ENCODE measurements at places on chromosomes 11 and 22.
A peak's percentile ranks its signal among the peaks of the same experiment; 100 is the strongest.

DNA sequence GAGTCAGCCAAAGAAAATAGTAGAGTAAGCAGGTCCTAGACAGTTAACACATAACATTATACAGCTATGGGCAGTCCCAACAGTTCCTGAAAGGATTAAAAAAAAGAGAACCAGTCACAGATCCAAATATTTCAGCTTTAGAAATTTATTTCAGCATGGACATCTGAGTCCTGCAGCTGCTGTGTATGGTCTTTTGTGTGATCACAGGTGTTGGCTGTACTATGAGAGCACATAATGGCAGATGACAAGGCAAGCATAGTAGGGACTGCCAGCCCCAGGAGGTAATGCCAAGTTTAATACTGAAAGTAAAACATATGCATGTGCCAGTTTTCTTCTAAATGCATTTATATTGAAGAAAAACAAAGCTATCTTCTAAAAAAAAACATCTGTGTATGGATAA lies 158.1 kb downstream of the GRIA4 start:
- no peak for DNase-seq

DNA sequence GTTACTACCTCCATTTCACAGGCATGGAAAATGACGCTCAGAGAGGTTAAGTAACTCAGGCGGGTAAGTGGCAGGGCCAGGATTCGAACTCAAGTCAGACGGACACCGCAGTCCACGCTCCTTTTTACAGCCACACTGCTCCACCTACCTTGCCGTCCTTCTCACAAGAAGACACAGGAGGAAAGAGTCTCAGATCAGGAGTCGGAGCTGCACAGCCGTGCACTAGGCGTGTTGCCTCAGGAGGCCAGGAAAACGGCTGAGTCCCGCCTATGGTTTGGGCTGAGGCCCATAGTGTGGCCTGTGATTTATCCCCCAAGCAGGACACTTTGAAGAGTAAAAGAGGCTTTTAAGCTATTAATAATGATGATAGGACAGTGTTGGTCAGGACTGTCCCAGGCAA lies 44.7 kb upstream of the CD5 start:
- no peak for DNase-seq

DNA sequence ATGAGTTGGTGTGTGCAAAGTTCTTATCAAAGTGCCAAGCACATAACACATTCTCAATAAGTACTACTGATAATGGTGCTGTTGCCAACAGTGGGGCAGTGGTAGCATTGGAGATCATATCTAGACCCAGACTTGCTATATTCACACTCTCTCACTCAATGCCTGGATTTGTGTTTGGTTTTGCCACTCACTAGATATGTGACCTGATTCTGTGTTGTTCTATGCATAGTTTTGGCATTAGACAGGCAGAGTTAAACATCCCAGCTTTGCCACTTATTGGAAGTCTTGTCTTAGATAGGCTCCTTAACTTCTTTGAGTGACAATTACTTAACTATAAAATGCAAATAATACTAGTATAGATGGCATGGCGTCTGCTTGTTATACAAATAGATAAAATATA lies 642.6 kb upstream of the CCDC179 start:
- no peak for DNase-seq

GRCh38 chr11:587546-587945 lies 11.3 kb downstream of the PHRF1 start:
- DNase-seq = no peak

DNA sequence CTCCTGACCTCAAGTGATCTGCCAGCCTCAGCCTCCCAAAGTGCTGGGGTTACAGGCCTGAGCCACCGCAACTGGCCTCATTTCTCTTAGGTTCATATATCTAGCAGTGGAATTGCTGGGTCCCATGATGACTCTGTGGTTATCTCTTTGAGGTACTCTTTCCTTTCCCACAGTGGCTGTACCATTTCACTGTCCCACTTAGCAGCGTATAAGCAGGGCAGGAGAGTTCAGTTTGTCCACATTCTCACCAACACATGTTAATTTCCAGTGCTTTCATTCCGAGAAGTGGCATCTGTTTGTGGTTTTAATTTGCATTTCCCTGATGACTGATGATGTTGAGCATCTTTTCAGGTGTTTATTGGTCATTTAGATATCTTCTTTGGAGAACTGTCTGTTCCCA lies 16.4 kb downstream of the PRR5 start:
- DNase-seq = no peak

DNA sequence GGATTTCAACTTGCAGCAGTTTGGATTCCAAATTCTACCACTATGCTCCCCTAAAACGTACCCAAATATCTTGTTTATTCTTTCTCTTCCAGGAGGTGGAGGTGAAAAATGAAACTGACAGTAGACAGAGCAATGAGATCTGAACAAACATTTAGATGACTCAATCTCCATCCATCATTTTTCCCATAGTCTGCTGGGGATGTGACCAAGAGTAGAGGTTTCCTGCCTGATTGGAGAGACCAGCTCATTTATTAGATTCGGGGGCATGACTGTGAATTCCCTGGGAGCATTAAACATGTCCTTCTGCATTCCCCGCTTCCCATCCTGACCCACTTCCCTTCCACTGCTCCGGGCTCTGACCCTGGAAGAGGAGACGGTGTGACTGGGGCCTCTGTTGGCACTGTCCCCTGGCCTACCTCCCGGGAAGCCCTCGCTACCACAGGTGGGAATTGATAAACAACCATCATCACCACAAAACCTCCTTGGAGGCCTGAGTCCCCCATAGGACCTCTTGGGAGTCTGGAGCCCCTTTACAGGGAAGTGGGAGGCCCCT lies 20.3 kb downstream of the DKK3 start:
- DNase-seq = no peak

GRCh38 chr22:44842417-44842816 lies 90.0 kb downstream of the ARHGAP8 start:
- DNase-seq = no peak

DNA sequence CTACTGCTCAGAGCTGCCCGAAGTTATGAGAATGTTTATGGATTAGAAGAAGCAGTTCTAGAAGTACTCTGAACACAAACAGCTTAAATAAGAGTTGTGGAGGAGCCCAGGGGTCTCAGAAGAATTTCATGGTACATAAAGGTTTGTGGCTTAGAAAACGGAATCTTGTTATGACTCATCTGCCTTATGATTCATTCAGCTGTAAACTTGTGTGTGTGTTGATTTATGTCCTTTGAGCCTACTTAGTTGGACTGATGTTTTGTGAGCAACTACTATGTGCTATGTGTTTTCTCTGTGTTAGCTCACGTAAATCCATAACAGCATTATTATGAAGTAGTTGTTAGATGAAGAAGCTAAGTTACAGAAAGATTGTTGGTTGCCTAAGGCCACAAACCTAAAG lies 203.7 kb downstream of the PGR start:
- DNase-seq = no peak

- DNase-seq = peak; percentile 15
Observed at GRCh38 chr11:77819921-77820564, 479 bp downstream of the RSF1 start.

Measured in GM12891 (cell line).